ENCODE measurements at places on chromosomes 1 and 21.

- DNase-seq = peak; percentile 45
Measured at GRCh38 chr1:234915924-234916675, 212.5 kb downstream of the TOMM20 start.

DNA sequence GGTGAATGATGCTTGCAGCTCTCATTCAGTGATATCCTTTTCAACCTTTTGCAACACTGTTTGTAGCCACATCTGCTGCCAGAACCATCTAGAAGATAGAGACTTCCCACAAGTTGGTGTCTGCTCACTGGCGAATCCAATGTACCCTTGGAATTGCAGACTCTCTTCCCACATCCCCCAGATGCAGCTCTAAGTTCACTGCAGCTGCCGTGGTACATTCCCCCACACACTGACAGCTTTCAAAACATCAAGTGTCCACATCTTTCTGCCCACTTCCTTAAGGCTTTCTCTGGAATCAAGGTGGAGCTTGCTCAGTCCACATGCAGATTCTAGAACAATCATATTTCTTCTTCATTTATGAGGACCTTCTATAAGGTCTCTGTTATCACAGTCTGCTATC lies 99.2 kb downstream of the PLPPR4 start:
- no peak for DNase-seq

- DNase-seq = no peak
Measured at GRCh38 chr21:38133240-38133639, 123.6 kb upstream of the KCNJ15 start.

DNA sequence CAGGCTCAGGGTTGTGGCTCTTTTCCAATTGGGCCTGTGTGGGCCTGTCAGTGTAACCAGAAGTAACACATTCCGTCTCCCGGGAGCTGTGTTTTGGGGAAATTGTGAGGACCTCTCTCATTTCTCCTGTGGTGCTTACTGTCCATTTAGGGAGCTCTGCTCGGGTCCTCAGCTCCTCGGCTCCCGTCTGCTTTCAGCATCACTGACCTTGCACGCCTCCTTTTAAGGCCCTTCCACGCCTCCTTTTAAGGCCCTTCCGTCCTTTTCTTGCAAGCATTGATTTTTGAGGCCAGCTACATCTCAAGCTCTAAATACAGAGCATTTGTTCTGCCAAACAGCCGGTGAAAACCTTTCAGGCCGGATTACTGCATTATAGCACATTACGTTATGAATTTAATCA lies 9.7 kb downstream of the CA6 start:
- no peak for DNase-seq

DNA sequence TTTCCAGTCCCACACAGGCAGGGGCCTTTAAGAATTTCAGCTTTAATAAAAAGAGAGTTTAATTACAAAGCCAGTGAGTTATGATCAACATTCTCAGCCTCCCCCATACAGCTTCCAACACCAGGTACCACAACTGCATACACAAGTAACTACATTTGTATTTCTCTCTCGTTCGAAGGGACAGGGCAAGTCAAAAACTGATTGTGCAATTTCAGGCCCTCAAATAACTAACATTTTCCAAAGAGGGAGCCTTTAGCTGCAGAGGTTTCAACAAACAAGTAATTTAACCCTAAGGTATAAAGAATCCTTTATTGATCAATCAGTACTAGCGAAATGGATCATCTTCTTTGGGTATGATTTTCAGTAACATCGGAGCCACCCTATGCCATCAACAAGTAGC lies 142.4 kb downstream of the ZNF281 start:
- DNase-seq = no peak

GRCh38 chr1:53180226-53180625 lies 16.4 kb upstream of the CPT2 start:
- DNase-seq = peak; percentile 68

DNA sequence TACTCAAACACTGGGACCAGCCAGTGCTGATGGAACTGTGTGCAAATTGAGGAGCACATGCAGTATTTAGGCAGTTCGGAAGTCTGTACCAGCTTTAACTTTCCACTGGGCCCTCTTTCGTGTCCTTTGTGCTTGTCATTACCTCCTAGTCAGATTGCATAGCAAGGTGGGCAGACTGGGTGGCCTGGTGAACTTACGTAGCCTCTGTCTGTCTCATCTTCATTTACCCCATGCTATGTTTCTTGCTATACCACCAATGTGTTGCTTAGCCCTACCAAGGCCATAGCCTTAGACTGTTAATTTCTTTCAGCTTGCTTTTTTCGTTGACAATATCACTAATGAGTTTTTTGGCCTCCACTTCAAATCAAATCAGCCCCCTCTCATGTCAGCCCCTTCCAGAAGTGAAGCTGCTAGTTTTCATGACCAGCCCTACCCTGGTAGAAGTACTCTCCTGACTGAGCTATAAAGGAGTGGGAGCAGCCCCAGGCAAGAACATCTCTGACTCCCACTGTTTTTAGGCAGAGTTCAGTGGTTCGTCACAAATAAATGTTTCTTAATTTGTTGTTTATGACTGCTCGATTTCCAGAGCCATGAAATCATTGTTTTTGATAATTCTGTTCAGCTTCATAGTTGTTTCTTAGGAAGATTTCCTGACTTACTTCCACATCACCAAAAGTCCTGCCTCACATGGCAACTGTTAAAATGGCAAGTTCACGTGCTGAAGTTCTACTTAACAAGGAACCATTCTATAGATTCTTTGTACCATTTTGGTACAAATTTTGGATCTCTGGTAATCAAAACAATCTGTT lies 19.3 kb downstream of the PRKACB start:
- no peak for DNase-seq

GRCh38 chr1:210516697-210517459 lies 188.2 kb downstream of the HHAT start:
- no peak for DNase-seq

DNA sequence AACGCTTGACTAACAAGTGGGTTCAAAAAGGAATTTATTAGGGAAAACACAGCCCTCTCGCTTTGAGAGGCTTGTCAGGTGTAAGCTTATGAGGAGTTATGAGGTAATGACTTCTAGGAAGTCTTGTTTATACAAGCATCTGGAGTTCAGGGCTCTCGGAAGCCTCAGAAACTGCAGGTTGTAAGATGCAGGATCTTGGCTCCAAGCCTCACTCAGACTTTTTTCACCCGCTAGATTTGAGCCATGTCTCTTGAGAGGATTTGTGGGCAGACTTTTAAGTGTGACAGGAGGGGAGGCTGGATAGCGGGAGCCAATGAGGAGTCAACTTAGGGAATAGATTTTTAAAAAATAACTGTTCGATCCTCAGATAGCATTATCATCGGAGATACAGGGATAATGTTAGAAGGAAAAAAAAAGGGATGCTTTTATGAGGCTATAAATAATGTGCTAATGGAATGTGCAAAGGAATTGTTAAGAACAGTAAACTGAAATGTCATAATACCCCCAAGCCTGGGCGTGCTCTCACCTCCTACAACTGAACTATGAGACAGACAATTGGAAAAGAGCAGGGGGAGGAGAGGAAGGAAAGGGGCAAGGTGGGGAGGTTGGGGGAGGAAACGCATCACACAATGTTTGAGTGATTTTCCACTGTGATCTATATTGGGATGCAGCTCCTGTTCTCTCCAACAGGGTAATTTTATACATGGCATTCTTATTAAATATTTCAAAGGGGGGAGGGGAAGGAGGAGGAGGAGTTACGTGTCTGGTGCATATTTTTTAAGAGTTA lies 107.4 kb upstream of the ESRRG start:
- DNase-seq = no peak

DNA sequence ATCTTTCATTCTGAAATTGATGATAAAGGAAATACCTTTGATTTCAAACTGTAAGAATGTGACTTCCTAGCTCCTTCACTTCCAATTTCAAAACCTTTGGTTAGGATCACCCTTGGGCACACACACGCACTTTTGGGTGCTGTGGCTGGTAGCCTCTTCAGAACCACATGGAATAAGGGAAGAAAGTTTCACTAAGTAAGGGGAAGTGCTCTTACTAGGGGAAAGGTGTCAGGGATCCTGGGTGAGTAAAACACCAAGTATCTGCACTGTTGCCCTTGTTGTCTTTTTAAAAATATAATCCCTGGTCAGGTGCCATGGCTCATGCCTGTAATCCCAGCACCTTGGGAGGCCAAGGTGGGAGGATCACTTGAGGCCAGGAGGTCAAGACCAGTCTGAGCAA lies 132.4 kb downstream of the SDCCAG8 start:
- DNase-seq = no peak

- DNase-seq = no peak
Measured at GRCh38 chr1:41559331-41559730, 74.8 kb upstream of the EDN2 start.

GRCh38 chr1:24162201-24162600 lies 19.3 kb upstream of the IL22RA1 start:
- DNase-seq = no peak

DNA sequence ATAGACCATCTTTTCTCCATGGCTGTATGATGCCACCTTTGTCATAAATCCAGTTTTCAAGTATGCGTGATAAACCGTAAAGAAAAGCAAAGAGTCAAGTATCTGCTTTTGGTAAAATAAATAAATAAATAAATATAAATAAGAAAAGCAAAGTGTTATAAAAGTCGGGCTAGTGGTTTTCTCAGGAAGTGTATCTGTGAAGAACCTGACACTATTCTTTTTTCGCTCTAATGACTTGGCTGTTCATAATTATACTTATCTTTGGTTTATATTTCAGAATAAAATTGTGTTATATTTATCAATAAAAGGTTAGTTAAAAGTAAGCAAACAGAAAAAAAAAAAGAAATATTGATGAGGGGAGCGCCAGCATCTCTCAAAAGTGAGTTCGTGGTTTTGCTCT lies 594 bp upstream of the EXO5 start:
- no peak for DNase-seq

All from AG10803 (cell line).